ENCODE measurements at places on chromosomes 1 and 21. TPM values are rescaled to one million over a fixed set of nuclear protein-coding genes. Genes with fewer than 3 reads are reported as not detected.

SERTAD4 gene
- 0.34 TPM for total RNA-seq

SLAMF7 gene
- 4.6 TPM for total RNA-seq

ARL8A gene
- 29.4 TPM for total RNA-seq

DMRTA2 gene
- 14.2 TPM for total RNA-seq

C1orf94 gene
- not detected for total RNA-seq

CCDC181 gene
- 0.14 TPM for total RNA-seq

G0S2 gene
- 98.9 TPM for total RNA-seq

DUSP10 gene
- 49.5 TPM for total RNA-seq

NFYC gene
- total RNA-seq, result 38.5 TPM

LIN9 gene
- total RNA-seq, result 3.7 TPM

APOBEC4 gene
- total RNA-seq, result not detected

PLA2G2F gene
- not detected for total RNA-seq
